ENCODE measurements at places on chromosomes 12 and 14.

- no peak for DNase-seq
These were observed 582 bp downstream of the LRRIQ1 start for GRCh38 chr12:85036733-85037132.

GRCh38 chr12:112285600-112286401 lies 96.4 kb downstream of the HECTD4 start:
- no peak for DNase-seq

GRCh38 chr14:76531821-76532318 lies 155.9 kb downstream of the ESRRB start:
- no peak for DNase-seq

GRCh38 chr14:54722791-54723432 lies 156.0 kb downstream of the SAMD4A start:
- no peak for DNase-seq

GRCh38 chr12:89707703-89708564 lies 704 bp downstream of the ATP2B1 start:
- no peak for DNase-seq

- no peak for DNase-seq
These were observed 530 bp upstream of the NYNRIN start for GRCh38 chr14:24398293-24398652.

- DNase-seq: no peak
These were observed 61.3 kb upstream of the METAP2 start for GRCh38 chr12:95412482-95413311.

- DNase-seq: no peak
These were observed 12.3 kb upstream of the LMO3 start for GRCh38 chr12:16618256-16618655.

- no peak for DNase-seq
These were observed 22.2 kb upstream of the DAAM1 start for GRCh38 chr14:59166258-59166657.

GRCh38 chr14:96585672-96586013 lies 83.5 kb downstream of the PAPOLA start:
- no peak for DNase-seq

GRCh38 chr12:87274594-87275245 lies 754.5 kb downstream of the C12orf50 start:
- no peak for DNase-seq

GRCh38 chr12:102659200-102659911 lies 179.0 kb upstream of the IGF1 start:
- no peak for DNase-seq

DNA sequence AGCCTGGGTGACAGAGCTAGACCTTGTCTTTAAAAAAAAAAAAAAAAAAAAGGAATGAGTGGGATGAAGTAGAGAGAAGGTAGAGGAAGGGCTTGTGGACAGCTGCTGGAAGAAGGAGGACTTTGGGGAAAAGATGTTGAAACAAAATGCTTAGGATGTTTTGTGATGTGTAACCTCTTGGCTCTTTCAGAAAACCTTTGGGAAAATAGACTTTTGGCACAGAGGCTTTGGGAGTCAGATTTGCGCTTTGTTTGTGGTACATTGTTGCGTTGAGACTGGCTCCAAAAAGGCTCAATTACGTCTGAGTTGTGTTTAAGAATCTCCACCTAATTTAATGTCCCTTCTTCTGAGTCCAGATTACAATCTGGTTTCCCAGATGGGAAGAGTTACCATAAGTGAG lies 32.9 kb upstream of the SPTLC2 start:
- no peak for DNase-seq

GRCh38 chr12:46084666-46085631 lies 94.6 kb upstream of the SCAF11 start:
- no peak for DNase-seq

- DNase-seq: no peak
These were observed 83.3 kb downstream of the PLXNC1 start for GRCh38 chr12:94231709-94232108.

DNA sequence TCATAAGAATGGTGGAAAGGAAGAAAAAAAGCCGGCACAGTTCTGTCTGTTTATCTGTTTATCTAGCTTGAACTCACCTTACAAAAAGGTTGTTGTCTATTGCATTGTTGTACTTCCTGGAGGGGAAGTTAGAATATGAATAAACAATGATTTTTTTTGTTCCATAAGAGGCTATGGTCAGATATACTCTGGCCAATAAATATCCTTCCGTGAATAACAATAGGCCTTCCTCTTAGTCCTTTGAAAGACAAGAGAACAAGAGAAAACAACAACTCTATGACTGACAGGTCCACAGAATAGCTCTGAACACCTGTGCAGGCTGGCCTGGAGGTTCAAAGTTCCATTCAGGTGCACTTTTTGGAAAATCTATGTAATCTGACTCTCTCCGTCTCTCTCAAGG lies 192.8 kb upstream of the KRR1 start:
- no peak for DNase-seq

DNA sequence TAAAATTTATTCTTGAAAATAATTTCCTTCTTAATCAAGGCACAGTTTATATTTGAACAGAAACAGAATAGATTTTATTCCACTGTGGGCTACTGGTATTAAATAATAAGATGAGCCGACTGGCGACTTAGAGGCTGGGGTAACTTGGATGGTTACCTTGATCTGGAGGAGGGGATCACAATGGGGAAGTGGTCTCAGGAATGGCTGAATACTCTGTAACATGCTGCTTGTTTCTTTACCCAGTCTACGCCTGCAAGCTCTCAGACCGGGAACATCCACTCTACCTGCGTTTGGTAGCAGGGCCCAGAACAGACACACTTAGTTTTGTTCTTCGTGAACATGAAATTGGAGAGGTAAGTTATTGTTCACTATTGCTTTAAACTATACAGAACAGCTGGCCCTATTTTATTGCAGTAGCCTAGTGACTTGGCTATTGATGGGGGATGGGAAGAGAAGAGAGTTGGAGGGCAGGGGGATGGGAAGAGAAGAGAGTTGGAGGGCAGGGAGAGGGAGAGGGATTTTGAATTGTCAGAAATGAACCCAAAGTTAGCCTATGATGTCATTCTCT lies 67.9 kb downstream of the GNS start:
- no peak for DNase-seq

GRCh38 chr14:91241863-91242262 lies 2.6 kb downstream of the GPR68 start:
- DNase-seq: no peak

DNA sequence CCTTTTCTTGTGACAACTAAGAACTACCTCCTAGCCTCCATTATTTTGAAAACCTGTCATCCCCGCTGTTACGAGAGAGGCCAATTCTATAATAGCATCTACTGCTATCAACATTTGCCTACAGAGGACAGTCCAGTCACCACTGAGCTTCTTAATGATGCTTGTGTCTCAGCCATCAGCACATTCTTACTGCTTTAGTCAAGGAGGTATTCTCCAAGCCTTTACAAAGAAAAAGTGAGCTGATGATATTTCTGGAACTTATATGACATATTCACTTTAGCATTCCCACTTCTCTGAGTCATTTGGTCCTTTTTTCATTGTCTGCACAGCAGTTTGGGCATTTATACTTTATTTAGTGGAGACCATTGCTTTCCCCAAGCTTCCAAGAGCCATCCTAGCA lies 497.7 kb upstream of the RPL10L start:
- no peak for DNase-seq

DNA sequence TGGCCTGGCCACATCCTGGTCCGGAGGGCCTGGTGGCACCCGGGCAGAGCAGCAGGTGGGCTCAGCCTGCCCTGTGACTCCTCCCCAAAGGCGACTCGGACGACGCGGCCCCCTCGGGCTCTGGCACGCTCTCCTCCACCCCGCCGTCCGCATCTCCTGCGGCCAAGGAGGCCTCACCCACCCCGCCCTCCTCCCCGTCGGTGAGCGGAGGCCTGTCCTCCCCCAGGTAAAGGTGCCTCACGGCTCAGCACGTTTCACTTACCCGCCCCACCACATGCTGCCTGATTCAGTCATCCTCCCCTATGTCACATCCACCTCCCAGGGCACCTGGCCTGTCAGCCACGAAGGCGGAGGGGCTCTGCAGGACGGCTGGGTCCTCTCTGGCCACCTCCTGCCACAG lies 6.8 kb upstream of the TEX22 start:
- no peak for DNase-seq

DNA sequence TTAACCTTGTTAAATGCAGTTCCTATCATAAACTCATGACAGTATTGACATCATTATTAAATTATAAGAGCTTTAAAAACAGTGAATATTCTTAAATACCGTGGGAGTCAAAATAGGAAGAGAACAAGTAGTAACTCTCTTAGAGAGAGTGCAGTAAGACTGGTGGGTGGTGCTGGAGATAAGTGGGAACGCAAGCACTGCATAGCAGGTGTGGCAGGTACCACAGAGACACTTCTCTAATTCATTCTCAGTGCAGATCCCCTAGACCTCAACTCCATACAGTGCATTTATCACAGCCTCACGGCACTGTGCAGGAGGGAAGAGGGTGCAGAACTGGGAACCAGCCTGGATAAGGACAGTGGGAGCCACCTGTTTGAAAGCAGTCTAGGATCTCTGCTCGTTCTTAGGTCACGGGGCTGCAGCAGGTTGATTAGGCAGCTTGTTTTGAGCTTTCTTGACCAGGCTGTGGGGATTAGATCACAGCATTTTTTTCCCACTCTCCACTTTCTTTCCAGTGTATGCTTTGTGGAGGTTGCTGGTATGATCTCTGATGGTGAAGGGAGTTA lies 165.6 kb downstream of the PRKCH start:
- peak; percentile 56 for DNase-seq

GRCh38 chr12:130413909-130414308 lies 76.2 kb downstream of the PIWIL1 start:
- DNase-seq: no peak

DNA sequence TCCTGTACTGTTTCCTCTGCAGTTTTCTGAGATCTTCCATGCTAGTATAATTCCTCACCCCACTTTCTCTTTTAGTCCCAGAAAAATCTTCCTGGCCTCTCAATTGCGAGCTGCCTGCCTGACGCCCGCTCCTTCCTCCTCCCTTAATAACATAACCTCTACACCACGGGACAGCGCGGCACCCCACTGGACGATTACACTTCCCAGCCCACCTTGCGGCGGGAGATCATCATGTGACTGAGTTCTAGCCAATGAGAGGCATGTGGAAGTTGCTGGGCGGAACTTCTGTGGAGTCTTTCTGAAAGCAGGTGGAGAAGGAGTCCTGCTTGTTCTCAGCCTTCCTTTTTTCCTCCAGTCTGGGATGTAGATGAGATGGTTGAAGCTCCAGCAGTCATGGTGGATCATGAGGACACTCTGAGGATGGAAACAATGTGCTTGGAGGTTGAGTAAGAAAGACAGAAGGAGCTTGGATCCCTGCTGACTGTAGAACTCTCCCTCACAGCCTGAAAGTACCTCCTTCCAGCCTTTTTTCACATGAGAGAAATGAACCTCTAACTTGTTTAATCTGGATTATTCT lies 133.6 kb upstream of the VRK1 start:
- no peak for DNase-seq

DNA sequence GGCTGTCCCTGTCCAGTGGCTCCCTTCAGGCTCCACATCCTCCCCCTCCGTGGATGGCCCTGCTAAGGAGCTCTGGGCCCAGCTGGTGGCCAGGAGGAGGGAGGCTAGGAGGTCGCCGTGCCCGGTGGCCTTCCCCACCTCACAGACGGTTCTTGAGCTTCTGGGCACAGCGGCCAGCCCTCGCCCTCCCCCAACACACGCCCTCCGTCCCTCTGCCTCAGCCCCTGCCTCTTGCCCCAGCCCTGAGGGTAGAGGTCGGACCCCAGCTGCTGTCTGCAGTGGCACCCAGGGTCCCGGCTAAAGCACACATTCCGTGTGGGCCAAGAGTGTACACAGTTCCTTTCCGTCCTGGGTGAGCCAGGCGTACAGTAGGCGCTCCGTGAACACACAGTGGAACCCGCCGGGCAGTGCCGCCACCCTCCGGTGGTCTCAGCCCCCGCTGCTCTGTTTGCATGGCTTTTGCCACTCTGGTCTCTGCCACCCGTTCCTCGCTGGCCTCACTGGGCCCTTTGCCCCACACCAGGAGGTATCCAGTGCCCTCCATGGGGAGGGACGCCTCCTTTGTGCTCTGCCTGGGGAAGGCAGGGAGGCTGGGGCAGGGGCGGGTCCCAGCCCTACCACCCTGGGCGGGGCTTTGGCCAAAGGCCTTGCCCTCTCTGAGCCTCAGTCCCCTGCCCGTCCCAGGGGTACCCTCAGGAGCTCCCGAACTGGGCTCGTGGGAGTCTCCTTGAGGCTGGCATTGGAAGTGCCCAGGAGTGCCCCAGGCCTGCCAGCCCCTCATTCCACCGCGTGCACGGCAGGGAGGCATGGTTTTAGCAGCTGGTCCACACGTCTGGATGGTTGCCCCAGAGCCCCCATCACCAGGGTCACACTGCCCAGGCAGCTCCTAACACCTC lies 13.0 kb downstream of the TRMT61A start:
- DNase-seq: no peak

- no peak for DNase-seq
These were observed 106.2 kb upstream of the NAV3 start for GRCh38 chr12:77724367-77724957.

DNA sequence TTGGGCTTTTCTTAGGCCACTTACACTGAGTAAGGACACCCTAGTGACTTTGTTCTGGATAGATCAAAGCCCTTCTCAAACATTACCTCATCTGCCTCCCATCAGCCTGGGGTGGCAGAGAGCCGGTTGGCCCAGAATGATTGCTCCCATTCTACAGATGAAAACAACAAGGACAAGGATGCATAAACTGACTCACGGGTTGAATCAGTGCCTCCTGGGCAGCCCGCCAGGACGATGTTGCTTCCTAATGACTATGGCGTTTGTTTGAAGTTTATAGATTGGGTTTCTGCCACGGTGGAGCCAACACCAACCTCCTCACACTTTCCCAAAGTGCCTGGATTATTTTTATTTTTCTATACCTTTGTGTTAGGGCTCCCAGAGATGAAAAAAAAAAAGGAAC lies 3.6 kb upstream of the VRK1 start:
- DNase-seq: no peak
